NB4 (cell line): ENCODE measurements at places on chromosomes 3 and 15.

GRCh38 chr3:129702934-129703712 is 96.6 kb upstream of the PLXND1 start:
- no peak for DNase-seq

DNA sequence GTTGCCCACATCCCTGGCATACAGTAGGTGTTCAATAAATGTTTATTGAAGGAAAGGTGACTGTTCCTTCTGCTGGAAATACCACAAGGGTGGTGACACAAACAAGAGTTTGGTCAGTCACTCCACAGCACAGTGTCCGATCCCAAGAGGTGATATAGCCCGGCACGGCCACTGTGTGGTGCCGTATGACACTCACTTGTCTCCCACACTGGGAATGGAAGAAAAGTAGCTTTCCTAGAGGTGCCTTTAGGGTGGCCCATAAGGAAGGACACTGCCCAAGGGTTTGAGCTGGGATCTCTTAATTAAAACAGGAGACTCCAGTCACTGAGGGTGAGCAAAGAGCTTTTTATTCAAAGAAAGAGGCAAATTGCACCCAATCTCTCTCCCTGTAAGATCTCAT is 40.5 kb downstream of the TGM4 start:
- DNase-seq, result peak; percentile 54

- peak; percentile 67 for DNase-seq
These were observed 23.3 kb downstream of the RASGRF1 start for GRCh38 chr15:79067072-79067833.

- DNase-seq, result no peak
These were observed 73.1 kb upstream of the HES1 start for GRCh38 chr3:194062830-194063229.

DNA sequence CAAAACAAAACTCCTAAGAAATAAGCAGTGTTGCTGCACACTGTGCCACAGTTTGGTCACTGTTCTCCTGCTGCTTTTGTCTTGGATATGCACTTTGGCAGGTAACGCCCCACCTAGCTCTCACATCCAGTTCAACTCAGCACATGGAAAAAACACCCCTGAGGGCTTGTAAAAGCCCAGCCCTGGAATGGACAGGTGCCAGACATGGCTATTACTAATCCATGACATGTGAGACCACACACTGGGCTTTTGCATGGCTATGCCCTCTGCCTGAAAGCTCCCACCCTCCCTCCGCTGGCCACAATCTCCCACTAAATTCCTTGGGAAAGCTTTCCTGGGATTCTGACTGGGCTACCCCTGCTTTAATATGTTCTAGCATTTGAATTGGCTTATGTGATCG is 24.7 kb upstream of the ZBED2 start:
- DNase-seq, result no peak

- no peak for DNase-seq
These were observed 140.4 kb downstream of the CHDH start for GRCh38 chr3:53705774-53706173.

DNA sequence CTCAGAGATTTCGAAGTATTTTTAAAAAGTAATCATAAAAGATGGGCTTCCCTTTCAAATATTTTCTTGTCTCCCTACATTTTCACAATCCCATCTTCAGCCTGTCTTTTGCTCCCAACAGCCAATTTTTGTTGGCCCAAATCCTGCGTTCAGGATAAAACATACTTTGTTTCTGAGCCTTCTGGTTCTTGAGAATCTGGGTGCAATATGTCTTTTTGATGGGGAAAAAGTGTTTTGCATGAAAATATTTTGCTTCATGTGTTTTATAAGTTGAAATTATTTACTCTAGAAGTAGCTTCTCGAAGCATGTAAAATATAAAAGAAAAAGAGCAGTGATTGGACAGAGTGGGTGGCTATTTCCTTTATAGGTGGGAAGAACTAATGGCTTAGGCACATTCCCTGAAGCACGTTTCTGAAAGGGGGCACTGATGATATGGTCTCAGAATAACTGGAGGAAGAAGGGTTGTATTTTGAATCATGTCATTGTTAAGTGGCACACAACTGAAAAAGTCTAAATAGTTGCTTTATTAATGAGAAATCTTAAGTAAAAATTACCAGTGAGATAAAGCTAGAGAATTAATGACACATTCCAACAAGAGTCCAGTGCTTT is 3.9 kb downstream of the UNC13C start:
- DNase-seq, result no peak

- no peak for DNase-seq
These were observed at the start of gene TAGLN3 for GRCh38 chr3:111998636-111999483. TSS of gene TAGLN3 (plus strand) at chr3:111998922. CDS start at chr3:111999423, 501 bp downstream.

DNA sequence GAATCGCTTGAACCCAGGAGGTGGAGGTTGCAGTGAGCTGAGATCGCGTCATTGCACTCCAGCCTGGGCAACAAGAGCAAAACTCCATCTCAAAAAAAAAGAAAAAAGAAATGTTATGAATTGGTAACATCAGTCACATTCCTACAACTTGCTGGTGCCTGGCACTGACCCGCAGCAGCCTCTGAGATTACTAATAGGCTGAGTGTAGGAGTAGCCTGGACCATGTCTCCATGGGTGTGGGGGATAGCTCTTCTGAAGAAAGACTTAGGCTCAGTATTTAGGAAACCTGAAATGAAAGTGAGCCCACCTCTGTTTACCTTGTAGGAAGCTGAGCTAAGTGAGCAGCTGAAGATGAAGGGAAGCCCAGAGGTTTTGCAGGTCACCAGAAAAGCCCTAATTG is 148.3 kb downstream of the LRRC28 start:
- no peak for DNase-seq

DNA sequence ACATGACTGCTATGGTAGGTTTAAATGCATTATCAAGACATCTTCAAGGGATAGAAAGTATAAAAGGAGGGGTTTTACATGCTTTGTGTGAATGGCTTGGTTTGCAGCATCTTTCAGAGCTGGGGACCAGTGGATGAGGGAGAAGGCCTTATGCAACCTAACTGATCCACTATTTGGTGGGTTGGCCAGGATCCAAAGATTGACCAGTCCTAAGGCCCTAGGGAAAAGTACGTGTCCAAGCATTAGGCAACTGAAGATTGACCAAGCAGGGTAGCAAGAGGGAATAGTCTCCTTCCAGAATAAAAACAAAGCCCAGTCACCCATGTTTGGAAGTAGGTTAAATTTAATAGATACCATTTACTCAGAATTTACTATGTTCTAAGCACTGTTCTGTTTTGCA is 509.3 kb downstream of the EPHB1 start:
- DNase-seq, result no peak

DNA sequence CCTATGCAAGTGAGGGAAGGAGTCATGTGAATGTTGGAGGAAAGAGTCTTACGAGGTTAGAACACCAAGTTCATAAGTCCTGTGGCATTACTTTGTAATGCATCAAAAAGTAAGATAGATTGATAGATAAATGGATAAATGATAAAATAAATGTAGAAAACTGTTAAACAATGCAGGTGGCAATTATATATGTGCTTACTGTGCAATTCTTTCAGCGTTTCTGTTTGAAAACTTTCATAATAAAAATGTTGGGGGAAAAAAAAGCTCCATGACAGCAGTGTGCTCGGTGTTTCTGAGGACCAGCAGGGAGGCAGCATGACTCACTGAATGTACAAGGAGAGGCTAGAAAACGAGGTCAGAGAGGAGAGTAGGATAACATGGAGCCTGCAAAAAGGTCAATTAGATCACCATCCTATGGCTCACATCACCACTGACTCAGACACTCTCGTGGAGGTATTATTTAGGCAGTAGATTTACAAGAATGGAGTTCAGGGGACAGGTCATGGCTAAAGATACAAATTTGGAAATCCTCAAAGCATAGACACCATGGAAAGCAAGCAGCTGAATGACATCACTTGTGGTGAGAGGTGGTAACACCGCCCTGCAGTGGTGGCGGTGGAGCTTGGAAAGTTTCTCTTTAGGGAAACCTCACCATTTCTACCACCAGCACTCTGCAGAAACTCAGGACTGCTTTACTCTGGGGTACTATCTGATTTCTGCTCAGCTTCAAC is 219.8 kb downstream of the CTNNB1 start:
- DNase-seq, result peak; percentile 1

DNA sequence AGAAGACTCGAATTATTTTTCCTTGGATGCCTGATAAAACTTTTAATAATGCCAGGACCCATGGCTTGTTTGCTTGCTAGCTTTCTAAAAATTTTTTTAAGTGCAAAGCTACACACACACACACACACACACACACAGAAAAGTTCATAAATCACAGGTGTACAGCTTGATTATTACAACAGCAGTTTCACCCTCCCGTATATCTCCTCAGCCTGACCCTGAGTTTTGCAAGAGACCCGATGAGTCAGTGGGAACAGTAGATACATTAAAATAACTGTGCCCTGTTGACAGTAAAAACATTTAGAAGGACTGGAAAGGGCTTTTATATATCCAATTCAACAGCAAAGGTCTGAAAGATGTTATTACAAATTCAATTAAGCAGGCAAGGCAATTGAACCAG is 46.7 kb downstream of the EMC4 start:
- DNase-seq, result peak; percentile 62

- no peak for DNase-seq
These were observed 34.0 kb upstream of the ZPLD1 start for GRCh38 chr3:102400766-102401165.

DNA sequence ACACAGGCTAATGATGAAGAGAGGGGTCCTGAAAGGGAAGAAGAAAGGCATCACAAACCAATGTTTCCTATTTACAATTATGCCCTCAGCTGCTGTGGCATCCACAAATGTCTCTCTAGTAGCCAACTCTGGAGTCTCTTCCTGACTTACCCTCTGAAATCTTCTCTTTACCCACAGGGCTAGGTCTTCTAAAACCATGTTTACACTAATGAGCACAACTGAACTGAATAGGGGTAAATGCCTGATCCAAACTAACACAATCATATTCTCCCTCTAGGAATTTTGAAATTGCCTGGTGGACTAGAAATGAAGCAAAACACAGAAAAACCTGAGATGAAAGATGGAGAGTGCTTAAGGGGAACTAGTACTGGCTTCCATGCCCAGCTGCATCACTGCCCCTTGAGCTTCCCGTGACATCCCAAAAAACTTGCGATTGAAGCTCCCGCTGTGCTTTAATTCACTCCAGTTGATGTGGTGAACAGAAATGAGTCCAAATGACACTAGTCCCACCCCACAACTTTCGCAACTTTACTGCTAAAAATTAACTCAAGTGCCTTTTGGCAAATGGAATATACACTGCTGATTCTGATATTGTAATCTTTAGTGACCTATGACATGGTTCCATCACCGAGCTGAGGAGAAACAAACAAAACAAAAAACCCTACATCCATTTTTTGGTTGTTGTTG is 32.8 kb downstream of the CFAP20DC start:
- DNase-seq, result no peak

- no peak for DNase-seq
These were observed 119.9 kb upstream of the NDN start for GRCh38 chr15:23806980-23807379.

DNA sequence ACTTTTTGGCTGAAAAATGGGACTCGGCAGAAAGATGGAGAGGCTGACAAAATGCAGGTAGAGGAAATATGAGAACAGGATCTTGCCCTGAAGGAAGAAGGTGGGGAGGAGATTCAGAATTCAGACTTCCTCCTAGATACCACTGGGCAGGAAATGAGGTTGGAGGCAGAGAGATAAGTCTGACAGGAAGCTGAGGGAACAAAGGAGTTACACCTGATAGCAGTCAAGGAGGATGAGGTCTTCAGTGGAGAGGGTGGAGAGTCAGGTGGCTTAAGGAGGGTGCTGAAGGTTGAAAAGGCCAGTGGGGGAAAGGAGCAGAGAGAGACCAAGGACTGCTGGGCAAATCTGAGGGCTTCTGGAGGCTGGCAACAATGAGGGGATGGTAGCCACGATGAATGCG is 56.8 kb downstream of the CCR4 start:
- no peak for DNase-seq

DNA sequence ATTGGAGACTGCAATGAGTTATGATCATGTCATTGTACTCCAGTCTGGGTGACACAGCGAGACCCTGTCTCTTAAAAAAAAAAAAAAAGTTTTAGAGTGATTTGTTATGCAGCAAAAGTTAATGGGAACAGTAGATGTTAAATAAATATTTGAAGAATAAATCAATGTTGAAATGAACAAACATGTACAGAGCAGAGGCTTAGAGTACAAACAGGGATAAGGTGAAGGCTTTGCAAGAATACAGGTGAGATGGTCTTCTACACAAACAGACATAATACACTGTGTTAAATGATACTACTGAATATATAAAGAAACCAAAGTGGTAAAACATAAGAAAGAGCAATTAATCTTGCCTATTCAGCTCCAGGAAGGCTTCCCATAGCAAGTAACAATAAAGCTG is 265.4 kb downstream of the CNTN3 start:
- DNase-seq, result no peak

- peak; percentile 47 for DNase-seq
These were observed 17.9 kb upstream of the ANKRD28 start for GRCh38 chr3:15815696-15816095.

DNA sequence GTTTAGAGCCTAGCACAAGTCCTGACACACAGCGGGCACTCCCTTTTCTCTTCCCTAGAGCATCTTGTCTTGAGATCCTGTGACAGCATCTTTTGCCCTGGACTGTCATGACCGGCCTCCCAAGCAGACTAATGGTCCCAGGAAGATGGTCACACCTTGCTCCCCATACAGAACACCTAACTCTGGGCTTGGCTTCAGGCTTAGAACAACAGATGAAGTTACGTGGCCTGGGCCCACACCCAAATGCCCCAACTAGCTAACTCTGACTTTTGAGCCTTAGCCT is 781 bp upstream of the IP6K1 start:
- no peak for DNase-seq

- no peak for DNase-seq
These were observed 890.9 kb upstream of the CFAP20DC start for GRCh38 chr3:59940718-59941117.
